Suppressor macrophage treated with lipopolysaccharide for 4 hours (primary cell): ENCODE measurements at places on chromosomes 5 and 9.

DNA sequence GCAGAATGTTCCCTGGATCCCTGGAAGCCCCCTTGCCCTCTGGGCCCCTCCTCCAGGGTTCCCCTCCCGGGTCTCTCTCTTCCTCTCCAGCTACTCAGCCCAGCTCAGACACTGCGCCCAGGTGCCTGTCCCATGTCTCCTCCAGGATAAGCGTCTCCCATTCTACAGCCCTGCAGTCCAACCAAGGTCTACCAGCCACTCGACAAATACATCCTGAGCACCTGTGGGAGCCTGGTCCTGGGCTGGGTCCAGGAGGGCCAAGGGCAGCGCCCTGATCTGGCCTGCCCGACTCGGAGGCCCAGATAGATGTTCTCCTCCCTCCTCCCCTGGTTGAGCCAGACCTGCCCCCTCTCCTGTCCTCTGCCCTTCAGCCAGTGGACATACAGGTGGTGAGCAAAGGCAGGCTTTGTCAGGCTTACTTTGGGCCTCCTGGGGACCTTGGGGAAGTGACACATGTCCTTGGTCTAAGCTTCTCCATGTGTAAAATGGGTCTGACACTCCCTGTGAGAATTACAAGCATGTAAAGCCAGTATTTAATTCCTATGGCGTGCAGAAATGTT, 1.4 kb downstream of the FLT4 start:
- DNase-seq: no peak

- DNase-seq: no peak
Observed at GRCh38 chr5:9646843-9647242, 16.7 kb upstream of the TAS2R1 start.

DNA sequence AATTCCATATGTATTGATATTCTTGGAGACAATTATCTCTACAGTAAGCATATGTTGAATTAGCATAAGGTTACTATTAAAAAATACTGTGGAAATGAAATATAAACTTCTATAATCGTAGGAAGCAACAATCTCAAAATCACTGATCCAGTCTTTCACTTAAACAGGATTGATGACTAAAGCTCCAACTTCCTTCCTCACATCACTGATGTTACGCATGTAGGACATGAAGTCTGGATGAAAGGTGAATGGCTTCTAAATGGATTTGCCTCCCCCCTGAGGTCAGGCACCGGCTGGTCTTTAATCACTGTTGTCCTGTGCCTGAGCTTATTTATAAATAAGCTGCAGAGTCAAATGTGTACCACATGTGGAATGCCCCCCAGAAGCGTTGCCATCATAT, 157.1 kb upstream of the NFIB start:
- DNase-seq: no peak

DNA sequence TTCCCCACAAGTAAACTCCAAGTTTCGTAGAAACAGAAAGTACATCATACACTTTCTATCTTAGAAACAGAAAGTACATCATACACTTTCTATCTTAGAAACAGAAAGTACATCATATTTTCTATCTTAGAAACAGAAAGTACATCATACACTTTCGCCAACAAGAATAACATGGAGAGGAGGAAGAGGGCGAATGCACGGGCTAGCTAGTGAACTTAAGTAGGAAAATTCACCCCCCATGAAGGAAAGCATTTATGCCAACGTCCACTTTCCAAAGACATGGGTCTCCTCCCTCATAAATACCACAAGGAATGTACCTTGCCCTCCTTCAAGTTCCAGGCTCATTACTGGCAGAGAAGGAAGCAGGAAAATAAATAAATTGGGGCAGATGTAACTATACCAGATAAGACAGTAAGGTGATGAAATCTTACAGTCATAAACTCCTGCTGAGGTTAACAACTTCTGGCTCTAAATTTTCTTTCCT, 64.7 kb downstream of the FRMD3 start:
- DNase-seq: peak; percentile 63

DNA sequence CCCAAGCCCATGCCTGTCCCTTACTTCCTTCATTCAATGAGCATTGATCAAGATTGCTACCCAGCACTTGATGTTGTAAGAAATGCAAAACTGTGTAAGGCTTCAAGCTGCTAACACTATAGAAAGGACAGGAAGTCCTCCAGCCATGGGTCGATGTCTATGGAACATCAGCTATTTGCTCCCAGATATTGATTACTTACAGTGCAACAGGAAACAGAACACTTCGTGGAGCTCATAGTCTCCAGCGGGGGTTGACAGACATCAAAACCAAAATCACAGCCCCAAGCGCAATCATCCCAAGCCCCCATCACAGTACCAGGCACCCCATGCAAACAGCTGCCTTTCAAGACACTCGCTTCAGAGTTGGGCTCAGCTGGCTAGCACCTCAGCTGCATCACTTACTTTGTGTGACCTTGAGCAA, 26.8 kb upstream of the DUSP1 start:
- peak; percentile 53 for DNase-seq
